ENCODE measurements at places on chromosomes 5 and 9. TPM values are rescaled to one million over a fixed set of nuclear protein-coding genes. Genes with fewer than 3 reads are reported as not detected.

Gene PGGT1B
- polyA plus RNA-seq: 18.3 TPM

Gene TSSK1B
- polyA plus RNA-seq: not detected

Gene SV2C
- 0.01 TPM for polyA plus RNA-seq

Gene IFNA2
- polyA plus RNA-seq: not detected

Gene CFAP157
- 1.1 TPM for polyA plus RNA-seq

Gene SPDL1
- polyA plus RNA-seq: 13.4 TPM

Gene SLCO4C1
- polyA plus RNA-seq: 1.6 TPM

Gene GADD45G
- polyA plus RNA-seq: 14.2 TPM

Gene GMCL2
- polyA plus RNA-seq: not detected

Gene RHOBTB3
- polyA plus RNA-seq: 90.4 TPM

Gene CARTPT
- polyA plus RNA-seq: not detected

Gene ANKRD18B
- polyA plus RNA-seq: 0.12 TPM

Gene CORO2A
- polyA plus RNA-seq: 1.0 TPM

Gene SLC45A2
- polyA plus RNA-seq: 0.58 TPM

Gene DBH
- polyA plus RNA-seq: 0.49 TPM

Gene SSBP2
- polyA plus RNA-seq: 56.5 TPM

Gene ELOVL7
- 0.16 TPM for polyA plus RNA-seq

Gene PJA2
- polyA plus RNA-seq: 130 TPM

Gene CCDC171
- 3.0 TPM for polyA plus RNA-seq

Gene NR2F1-AS1
- 3.8 TPM for polyA plus RNA-seq

Gene DRD1
- polyA plus RNA-seq: 0.16 TPM

Gene FGF10
- 3.1 TPM for polyA plus RNA-seq

Gene LRRC14B
- 27.4 TPM for polyA plus RNA-seq

Gene OGN
- 664 TPM for polyA plus RNA-seq

Gene FAM81B
- polyA plus RNA-seq: 2.5 TPM

Gene EQTN
- not detected for polyA plus RNA-seq

Gene MLANA
- polyA plus RNA-seq: 5.7 TPM

Gene DHX29
- polyA plus RNA-seq: 26.0 TPM

Gene KIF4B
- polyA plus RNA-seq: 0.12 TPM

Gene GPR150
- 0.15 TPM for polyA plus RNA-seq

Gene AFF4
- 25.5 TPM for polyA plus RNA-seq

Gene CDK7
- polyA plus RNA-seq: 15.9 TPM

Gene LVRN
- 3.2 TPM for polyA plus RNA-seq

Gene SCGB3A2
- not detected for polyA plus RNA-seq

Gene SLC6A3
- polyA plus RNA-seq: 0.12 TPM

Gene PCDHGA4
- polyA plus RNA-seq: 1.1 TPM

Gene SPATA31E1
- polyA plus RNA-seq: not detected

Gene BTNL3
- 0.04 TPM for polyA plus RNA-seq

Gene ROR2
- polyA plus RNA-seq: 2.1 TPM

Gene NUTM2G
- polyA plus RNA-seq: 0.58 TPM

Gene JADE2
- 2.3 TPM for polyA plus RNA-seq

Gene C5orf46
- polyA plus RNA-seq: not detected

Gene SPINK4
- polyA plus RNA-seq: 0.28 TPM

Gene DUSP1
- polyA plus RNA-seq: 167 TPM

Gene CEL
- polyA plus RNA-seq: 0.97 TPM
